ENCODE measurements at places on chromosomes 3 and 15.
A peak's percentile ranks its signal among the peaks of the same experiment; 100 is the strongest.

DNA sequence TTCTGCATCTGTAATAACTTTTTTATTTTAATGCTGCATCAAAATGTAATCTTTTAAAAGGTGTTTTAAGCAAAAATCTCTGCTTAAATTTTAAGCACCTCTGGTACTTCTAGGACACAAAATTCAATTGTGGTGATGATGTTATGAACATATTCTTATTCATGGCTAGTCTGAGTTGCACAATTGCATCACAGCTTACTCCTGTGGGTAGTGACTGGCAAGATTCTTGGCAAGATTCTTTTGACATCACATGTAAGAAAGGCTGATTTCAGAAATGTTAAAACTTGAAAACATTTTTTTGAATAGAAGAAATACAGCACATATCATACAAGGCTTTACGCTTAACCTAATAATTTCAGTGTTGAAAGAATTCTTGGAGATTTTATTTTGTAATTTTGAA is 35.7 kb downstream of the IQCH start:
- DNase-seq = no peak

- DNase-seq = no peak
These were observed 3.3 kb downstream of the RHCG start for GRCh38 chr15:89492934-89493631.

GRCh38 chr3:37308247-37308646 is 133.9 kb upstream of the LRRFIP2 start:
- DNase-seq = peak; percentile 20

GRCh38 chr3:123833398-123833785 is 50.7 kb downstream of the MYLK start:
- no peak for DNase-seq

DNA sequence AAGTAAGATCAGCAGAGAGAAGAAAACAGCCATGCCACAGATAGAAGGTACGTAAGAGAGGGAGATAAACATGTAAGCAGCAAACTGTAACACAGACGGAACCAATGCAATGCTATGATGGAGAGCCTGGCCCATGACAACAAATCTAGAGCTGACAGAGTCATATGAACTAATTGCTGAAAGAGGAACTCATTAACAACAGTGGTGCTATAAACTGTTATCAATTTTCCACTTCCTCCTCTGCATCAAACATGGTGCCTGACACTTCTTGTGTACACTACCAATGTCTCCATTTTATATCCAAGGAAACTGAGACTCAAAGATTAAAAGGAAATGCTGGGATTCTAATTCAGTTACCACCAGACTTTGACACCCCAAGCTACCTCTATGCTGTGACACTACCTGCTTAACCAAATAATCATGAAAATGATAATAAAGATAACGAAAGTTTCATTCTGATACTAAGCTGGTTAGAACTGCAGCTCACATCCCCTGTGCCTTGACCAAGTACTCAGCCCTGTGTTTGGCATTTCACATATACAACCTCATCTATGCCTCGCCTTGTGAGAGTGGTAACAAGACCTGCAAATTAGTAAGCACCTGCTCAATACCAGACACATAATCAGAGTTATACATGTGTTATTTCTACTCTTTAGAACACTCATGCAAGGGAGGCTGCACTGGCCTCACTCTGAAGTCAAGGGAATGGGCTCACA is 79.3 kb downstream of the ANO10 start:
- no peak for DNase-seq

GRCh38 chr3:9727041-9727595 is 4.4 kb upstream of the BRPF1 start:
- peak; percentile 34 for DNase-seq

DNA sequence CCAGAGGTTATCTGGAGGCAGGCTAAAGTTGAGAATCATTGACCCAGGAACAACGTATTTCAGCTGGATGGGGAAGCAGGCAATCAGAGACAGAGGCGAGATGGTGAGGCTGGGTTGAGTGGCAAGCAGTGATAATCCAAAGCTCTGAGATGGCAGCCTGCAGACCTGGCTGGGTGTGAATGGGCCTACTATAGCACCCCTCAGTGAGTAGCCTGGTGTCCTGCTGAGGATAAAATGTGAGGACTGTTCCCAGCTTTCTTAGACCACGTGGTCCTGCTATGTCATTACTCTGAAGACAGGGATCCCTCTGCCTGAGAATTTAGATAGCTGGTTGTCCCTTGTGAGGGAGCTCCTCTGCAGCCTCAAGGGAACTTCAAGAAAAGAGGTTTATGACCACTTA is 141.5 kb downstream of the ARPP21 start:
- no peak for DNase-seq

DNA sequence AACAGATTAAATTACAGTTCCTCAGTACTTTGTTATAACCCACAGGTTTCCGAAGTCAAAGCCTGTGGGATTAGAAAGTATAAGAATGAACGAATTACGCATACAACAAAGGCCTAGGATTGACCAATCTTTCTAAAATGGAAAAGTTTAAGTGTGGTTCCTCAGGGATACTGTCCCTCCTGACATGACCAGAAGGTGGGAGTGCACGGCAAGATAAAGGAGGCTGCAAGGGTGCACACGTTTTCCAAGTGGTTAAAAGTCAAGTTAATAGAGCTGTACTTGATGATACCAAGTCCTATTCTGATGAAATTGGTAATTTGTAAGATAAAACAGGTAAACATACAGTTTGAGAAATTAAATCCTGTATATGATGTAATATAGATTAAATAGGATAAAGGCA is 96.2 kb downstream of the ALDH1A2 start:
- DNase-seq = no peak

DNA sequence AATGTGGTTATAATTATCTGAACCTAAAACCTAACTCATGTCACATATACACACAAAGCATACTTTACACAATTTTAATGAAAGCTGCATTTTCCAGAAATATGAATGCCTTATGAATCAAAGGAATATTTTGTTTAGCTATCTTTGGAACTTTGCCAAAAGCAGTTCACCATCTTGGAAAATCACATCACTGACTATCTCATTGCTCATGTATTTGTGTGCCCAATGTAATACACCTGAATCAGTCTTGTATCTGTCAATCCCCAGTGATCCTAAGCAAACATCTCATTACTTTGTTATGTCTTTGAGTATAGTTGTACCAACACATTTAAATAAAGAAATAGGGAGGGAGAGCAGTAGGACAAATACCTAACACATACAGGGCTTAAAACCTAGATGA is 15.6 kb upstream of the CD47 start:
- DNase-seq = no peak

DNA sequence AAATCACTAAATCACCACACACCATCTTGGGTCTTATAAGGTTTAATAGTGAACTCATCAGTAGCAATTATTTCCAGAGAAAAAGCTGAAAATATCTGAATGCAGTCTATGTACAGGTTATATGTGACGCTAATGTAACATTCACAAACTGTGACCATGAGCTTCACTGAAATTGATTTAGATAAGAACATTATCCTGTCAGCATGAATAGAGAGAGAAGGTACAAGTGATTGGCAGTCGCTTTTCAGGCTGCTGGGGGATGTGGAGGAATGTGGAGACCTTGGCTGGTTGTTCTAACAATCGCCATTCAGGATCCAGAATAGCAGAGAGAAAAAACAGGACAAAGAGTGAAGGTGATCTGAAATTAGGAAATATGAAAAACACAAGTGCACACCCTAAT is 98.1 kb downstream of the CADPS start:
- DNase-seq = no peak

DNA sequence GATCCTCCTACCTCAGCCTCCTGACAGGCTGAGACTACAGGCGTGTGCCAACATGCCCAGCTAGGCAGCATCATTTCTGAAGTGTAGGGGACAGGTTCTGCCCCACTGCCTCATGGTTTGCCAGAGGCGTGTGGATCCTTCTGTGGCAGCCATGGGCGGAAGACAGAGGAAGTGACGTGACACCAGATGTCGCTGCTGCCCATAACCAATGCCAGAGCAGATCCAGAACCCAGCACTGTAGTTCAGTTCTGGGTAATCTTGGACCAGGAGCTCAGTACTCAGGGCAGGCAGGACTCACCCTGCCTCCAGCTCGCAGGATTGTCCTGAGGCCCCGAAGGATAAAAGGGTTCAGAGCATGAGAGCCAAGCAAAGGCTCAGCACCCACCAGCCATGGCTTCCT is 8.2 kb downstream of the RBPMS2 start:
- DNase-seq = no peak

GRCh38 chr15:71049706-71050422 is 65.4 kb upstream of the THSD4 start:
- DNase-seq = no peak

DNA sequence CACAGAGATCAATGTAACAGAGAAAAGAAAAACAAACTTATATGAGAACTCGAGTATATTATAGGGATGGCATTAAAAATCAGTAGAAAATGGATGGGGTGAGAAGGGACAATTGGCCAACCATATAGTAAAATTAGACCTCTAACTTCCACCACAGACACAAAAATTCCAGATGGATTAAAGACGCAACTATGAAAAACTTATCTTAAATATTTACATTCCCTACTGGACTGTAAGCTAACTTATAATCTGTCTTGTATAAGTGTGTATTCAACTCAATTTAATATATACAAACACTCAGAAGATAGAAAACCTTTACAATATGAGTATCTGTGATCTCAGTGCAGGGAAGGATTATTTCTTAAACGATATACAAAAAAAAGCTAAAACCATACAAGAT is 3.0 kb downstream of the MFAP1 start:
- no peak for DNase-seq

- DNase-seq = peak; percentile 18
These were observed 175.7 kb downstream of the TNIK start for GRCh38 chr3:171284308-171285075.

- no peak for DNase-seq
These were observed 39.0 kb upstream of the MBNL1 start for GRCh38 chr3:152229692-152230091.

GRCh38 chr3:187210545-187211327 is 13.4 kb downstream of the RTP1 start:
- no peak for DNase-seq

GRCh38 chr3:10996345-10997013 is 3.9 kb downstream of the SLC6A1 start:
- no peak for DNase-seq

- no peak for DNase-seq
These were observed 2.4 kb upstream of the ETV5 start for GRCh38 chr3:186110975-186111974.

- DNase-seq = no peak
These were observed 975.3 kb upstream of the GBE1 start for GRCh38 chr3:82736696-82737277.

GRCh38 chr3:69324362-69325025 is 61.4 kb downstream of the FRMD4B start:
- no peak for DNase-seq

Measured in GM10248 (cell line).